ENCODE measurements at places on chromosomes 2 and 18. TPM values are rescaled to one million over a fixed set of nuclear protein-coding genes. Genes with fewer than 3 reads are reported as not detected.

GRCh38 chr18:79815657-79816056, 17.9 kb downstream of the KCNG2 start:
- DNase-seq, result no peak

DNA sequence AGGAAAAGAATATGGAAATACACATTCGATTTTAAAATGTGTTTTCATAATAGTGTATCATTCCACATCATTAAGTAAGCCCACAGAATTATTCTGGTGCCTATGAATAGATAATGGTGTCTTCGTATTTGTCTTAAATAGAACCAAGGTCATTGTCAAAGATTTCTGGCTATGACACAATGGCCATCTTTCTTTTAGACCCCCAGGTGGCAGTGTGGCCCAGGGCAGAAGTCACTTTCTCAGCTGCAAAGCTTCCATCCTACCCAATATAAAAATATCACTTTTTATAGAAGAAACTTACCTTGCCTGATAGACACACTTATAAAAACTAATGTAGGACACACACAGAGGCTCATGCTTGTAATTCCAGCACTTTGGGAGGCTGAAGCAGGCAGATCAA, 57.5 kb downstream of the ZRANB3 start:
- DNase-seq, result no peak

DNA sequence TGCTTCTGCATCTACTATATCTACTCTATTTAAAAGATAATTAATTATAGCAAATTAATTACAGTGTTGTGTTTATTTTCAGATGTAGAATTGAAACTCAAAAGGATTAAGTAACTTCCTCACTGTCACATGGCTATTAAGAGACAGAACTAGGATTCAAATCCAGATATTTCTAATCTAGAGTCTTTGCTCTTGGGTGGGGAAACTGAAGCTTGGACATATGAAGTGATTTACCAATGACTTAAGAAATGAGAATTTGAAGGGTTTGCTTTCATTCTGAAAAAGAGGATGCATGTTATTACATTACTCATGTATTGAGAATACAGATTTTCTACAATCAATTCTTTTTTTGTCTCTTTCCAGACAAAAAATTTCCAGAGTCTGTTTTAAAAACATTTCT, 191.5 kb upstream of the SMAD7 start:
- DNase-seq, result no peak

GRCh38 chr2:218996937-218997336, 3.7 kb upstream of the CRYBA2 start:
- no peak for DNase-seq

DIPK1C gene
- total RNA-seq, result not detected

NETO1 gene
- not detected for total RNA-seq

- DNase-seq, result no peak
Measured at GRCh38 chr18:3923750-3924149, 473.8 kb downstream of the TGIF1 start.

GRCh38 chr18:63146828-63147409, 172.7 kb downstream of the BCL2 start:
- DNase-seq, result no peak

- DNase-seq, result no peak
Measured at GRCh38 chr2:17518212-17519154, at the start of gene RAD51AP2. TSS of gene RAD51AP2 (minus strand) at chr2:17518440. CDS start at chr2:17518415, 25 bp downstream.

DNA sequence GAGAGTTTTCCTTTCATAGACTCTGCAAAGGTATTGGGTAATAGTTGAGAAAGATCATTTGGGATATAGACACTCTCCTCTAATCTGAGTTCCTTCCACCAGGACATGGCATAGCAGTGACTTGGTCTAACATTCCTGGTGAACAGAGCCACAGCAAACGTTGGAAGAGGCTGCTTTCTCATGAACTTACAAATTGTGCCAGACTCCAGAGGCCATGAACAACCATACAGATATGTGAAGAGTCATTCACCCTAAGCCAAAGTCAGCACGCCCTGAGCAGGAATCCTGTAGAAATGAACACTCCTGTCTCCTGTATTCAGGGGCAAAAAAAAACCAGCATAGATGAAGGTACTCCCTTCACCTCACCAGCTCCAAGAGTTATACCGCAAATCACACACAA, 152.8 kb downstream of the TMEM18 start:
- DNase-seq, result no peak

CGREF1 gene
- total RNA-seq, result 1.6 TPM

CRACDL gene
- 2.3 TPM for total RNA-seq

DNA sequence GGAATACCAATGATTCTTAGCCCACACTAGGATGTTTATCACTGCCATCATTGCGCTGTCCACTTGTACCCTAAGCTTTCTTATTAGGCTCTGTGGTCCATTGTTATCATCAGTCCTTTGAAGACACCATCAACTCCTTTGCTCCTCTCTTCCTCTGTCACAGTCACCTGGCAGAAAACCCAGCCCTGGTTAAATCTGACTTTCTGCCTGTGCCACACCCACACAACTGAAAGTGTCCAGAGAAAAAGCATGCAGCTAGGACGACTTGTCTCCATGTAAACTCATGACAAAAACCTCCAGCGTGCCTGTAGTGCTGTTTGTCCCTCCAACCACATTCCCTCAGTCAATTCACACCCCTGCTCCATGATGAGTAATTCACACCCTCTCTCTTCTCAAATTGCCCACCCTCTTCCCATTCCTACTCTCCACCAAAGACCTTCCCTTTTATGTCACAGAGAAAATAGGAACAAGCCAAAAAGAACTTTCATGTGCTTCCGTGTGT, 297.4 kb upstream of the MGAT5 start:
- no peak for DNase-seq

TDRD15 gene
- 0.06 TPM for total RNA-seq

DNA sequence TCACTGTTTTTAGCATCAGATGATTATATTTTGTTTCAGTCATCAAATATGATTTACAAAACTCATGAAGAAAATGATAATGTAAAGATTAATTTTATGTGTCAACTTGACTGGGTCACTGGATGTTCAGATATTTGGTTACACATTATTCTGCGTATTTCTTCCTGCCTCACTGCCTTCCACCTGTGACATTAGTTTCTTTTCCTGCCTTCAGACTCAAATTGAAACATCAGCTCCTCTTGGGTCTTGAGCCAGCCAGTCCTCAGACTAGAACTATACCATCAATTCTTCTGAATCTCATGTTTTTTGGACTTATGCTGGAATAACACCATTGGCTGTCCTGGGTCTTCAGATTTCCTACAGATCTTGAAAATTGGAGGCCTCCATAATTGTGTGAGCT, 96.7 kb downstream of the ZNF385B start:
- DNase-seq, result no peak

AQP12B gene
- not detected for total RNA-seq

DNA sequence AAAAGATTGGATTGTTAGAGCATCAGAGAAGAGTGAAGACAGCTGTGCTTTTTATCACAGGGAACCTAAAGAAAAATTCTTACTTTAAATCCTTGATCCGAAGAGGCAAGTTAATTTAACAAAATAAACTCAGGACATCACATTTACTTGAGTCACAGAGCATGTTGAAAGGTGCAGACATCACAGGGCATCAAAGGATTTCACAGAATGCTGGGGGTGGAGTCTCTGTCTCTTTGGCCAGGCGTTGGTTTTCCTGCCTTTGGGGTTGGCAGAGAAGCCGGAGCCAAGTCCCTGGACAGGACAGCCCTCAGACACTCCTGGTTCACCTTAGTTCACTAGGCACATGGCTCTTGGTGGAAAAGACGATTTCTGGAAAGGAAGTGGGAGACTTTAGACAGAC, 56.3 kb downstream of the SH3RF3 start:
- DNase-seq, result no peak

COL3A1 gene
- total RNA-seq, result not detected

DNA sequence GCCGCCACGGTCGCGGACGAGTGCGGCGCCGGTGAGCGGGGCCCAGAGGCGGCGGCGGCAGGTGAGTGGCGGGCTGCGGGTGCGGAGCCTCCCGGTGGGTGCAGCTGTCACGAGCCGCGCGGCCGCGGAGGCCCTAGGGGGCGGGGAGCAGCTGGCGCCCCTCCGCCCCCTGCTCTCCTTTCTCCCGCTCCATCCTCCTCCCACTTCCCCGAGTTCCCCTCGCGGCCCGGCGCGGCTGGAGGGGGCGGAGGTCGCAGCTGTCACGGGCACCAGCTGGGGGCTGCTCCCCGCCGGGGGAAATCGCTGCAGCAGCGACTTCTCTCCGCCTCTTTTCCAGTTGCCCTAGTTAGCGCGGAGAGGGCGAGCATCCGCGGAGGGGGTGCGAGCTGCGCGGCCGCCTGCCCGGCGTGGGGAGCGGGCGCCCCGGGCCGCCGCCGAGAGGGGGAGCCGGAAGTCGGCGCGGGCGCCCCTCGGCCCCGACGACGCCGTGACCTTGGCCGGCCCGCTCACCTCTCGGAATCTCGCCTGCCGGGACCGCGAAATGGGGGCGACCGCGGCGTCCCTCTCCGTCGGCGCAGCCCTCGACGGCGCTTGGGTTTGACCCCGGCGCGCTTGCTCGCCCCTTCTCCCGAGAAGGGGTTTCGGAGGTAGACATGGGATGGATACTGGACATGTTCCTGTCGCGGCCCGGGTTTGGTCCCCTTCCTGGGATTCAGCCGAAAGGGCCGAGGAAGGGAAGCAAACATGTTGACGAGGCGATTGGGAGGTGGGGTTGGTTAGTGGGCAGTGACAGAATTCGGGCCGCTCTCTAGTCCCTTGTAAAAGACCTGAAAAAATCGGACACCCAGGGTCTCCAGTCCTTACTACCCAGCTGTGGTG, 727 bp downstream of the NCOA1 start:
- peak; percentile 73 for DNase-seq

GRCh38 chr2:189527041-189527750, 53.4 kb downstream of the SLC40A1 start:
- DNase-seq, result no peak

- no peak for DNase-seq
Measured at GRCh38 chr2:198036029-198036879, 231.9 kb downstream of the PLCL1 start.

GRCh38 chr2:204539019-204539385, 6.3 kb upstream of the PARD3B start:
- DNase-seq, result no peak

- DNase-seq, result no peak
Measured at GRCh38 chr2:232925153-232925820, 55.2 kb downstream of the SNORC start.

GRCh38 chr2:207188626-207189419, 23.1 kb upstream of the KLF7 start:
- no peak for DNase-seq

DNA sequence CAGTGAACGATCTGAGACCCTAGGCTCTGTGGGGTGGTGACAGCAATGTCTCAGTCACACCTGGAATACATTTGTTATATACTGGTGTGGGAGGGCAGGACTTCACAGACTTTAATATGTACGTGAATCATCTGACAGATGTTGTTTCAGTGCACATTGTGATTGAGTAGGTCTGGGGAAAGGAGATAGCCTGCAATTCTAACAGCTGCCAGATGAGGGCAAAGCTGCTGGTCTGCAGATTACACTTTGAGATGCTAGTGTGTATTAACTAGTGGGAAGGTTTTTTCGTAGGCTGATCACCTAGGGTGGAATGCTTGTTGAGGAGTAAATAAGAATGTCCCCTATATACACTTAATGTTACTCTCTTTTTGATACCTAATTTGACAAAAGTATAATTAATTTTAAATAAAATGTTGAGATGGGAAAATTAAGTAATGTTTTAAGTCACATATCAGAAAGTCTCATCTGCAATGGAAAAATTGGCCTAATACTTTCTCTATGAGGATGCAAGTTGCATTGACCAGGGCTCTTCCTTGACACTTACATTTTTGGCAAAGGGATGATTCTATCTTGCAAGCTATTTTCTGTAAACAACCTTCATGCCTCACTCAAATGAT, 496.9 kb upstream of the HNMT start:
- no peak for DNase-seq

DNA sequence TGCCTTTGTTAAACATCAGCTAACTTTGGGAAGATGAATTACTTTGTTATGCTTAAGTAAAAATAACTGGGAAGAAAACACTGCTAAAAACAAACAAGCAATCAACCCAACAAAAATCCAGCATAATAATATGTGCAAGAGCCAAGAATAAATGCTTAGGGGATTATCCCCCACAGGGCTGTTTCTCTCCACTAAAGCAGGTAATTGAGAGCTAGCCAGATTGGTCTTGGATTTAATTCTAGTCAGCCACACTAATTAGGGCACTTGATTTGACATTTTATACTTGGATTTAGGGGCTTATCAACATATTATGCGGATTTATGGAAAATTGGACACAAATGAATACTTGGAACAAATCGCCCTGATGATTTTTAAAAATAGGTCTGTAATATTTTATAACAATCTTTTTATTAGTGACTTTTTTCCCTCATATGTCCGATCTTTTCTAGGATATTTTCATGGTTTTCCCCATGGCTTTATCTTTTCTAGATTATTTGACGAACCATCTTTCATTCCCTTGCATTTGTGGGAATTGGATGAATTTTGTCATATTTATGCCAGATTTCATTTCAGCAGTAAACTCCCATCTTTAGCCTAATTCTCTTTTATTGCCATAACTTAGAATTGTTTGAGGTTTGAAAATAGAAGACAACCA, 199.1 kb upstream of the NXPH2 start:
- DNase-seq, result no peak

PLEK gene
- total RNA-seq, result 28.8 TPM

DNA sequence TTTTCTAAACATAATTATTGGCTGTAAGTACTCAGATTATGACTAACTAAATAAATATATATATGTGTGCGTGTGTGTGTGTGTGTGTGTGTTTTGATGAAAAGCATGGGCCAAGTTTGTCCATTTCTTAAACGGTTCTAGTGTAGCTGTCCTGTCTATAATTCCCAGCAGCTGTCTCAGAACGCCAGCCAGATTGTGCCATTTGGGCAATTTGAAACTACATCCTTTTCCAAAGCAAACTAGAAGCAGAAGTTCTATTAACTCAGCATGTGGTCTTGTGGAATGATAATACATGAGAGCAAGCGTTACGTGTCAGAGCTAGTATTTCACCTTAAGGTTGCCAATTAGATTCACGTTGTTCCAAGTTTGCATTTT, 1.7 kb downstream of the ARHGAP28 start:
- no peak for DNase-seq

PSMA8 gene
- total RNA-seq, result 1.3 TPM

DNA sequence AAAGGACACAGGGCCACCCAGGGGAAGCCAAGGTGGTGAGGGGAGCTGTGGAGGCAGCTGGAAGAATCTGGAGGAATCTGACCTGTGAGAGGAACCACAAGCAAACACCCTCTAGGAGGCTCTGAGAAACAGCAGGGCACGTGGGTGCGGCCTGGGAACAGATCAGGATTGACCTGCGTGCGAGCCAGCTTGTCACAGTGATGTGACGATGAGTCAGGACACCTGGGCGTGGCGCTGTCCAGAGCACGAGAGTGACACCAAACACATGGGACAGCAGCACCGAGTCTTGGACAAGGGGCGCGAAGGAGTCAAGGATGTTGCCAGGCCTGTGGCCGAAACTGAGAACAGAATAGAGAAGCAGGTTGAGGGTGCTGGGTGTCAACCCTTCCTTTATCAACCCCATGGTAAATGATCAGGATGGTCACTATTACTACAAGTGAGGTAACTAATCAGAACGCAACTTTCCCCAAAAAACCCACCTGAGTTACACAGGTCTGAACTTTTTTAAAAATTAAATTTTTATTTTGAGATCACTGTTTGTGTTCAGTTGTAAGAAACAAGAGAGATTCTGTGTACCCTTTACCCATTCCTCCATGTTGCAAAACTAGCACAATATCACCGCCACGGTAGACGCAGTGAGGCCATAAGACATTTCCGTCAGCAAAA, 637 bp upstream of the SFT2D3 start:
- DNase-seq, result no peak

GRCh38 chr2:210559182-210559581, 2.8 kb downstream of the CPS1 start:
- no peak for DNase-seq

GRCh38 chr18:35267809-35268208, 22.2 kb downstream of the ZSCAN30 start:
- DNase-seq, result peak; percentile 41

SLC30A3 gene
- 0.34 TPM for total RNA-seq

ONECUT2 gene
- not detected for total RNA-seq
